ENCODE measurements at places on chromosomes 16 and 17.
A peak's percentile ranks its signal among the peaks of the same experiment; 100 is the strongest.

DNA sequence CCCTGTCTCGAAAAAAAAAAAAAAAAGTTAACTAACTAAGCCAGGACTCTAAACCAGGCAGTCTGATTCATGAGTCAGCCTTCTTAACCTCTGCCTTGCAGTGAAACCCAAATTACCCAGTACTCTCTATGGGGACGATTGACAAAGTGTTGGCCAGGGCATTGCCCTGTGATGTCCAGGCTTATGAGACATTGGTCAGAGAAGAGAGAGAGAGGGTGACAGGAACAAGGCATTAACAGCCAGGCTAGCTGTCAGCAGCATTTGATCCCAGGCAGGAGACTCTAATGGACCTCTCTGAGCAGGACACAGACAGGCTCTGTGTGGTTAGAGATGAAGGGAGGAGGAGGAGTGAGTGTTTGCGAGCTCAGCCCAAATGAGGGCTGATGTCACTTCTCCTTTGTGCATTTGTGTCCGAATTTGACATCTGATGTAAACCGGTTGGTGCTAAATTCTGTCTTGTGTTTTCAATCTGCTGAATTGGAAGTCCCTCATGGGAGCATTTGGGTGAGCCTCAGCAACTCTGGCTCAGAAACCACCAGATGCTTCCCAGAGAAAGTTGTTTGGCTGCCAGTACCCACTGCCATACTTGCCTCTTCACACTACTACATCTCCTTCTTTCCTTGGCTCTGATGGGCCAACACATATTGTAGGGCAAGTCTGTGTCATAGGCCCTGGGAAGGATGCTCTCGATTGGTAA is 4.3 kb upstream of the MYL4 start:
- DNase-seq: peak; percentile 48

DNA sequence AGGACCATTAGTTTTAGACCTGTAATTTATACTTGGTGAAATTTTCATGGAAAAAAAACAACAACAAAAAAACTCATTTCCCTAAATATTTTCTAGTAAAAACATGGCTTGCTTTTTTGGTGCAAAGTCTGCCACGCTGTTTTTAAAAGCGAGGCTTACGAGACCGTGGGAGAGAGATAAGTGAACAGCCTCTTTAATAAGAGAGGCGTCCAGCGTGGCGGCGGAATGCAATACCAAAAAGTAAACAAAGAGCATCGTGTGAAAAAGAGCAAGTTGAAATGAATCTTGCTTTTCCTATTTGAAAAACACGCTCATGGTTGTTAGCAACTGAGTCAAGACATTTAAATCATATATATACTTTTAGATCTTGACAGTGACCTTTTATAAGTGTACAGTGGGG is 10.5 kb upstream of the MSI2 start:
- DNase-seq: no peak

DNA sequence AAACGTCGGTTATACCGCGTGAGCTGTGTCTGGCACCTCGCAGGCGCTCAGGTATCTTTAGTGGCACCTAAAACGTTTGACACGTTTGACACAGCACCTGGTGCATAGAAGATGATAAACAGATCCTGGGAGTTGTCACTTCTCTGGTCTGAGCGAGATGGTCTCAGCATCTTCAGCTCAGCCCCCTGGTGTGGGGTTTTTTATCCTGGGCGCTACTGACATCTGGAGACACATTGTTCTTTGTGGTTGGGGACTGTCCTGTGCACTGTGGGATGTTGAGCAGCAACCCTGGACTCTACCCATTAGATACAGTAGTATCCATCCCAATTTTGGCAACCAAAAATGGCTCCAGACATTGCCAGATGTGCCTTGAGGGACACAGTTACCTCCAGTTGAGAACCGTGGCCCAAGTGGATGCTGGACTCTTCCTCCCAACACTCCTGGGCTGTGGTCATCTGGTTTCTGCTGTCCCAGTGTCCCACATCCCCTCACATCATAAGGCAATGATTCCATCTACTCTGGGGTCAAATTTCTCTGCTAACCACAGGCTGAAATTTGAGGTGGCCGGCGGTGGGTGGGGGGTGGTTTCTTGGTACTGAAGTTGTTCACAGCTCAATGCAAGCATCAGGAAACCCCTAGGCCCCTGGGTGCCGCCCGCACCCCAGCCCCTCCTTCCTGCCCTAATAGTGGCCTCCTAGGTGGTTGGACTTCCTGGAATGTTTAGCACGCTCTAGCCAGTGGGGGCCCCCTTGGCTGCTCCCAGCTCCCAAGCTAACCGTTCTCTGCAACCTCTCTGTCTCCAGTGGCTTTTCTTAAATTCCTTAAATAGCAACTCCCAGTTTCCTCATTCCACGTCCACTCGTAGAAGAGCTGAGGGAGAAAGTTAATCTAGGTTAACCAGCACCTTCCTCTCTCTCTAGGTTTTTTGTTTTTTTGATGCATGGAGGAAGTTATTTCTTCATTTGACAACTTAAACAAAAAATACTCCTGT is 124.8 kb downstream of the ABCC1 start:
- DNase-seq: peak; percentile 58

GRCh38 chr16:3637371-3637923 is 17.0 kb upstream of the DNASE1 start:
- DNase-seq: peak; percentile 67

- peak; percentile 74 for DNase-seq
Observed at GRCh38 chr16:1871974-1872635, at the start of gene MEIOB. Gene MEIOB, minus strand, starts transcription at chr16:1872164. Its CDS starts 3,989 bp downstream, at chr16:1868175.

GRCh38 chr17:2841606-2842005 is 45.4 kb downstream of the RAP1GAP2 start:
- DNase-seq: no peak

- DNase-seq: peak; percentile 72
Observed at GRCh38 chr16:20300312-20301097, 26.8 kb downstream of the GP2 start.
